Stimulated activated CD8-positive, alpha-beta memory T cell treated with anti-CD3 and anti-CD28 coated beads, Interleukin-7, amount 100 ng/mL, for 48 hours (primary cell): ENCODE measurements at places on chromosomes 11 and 22.

DNA sequence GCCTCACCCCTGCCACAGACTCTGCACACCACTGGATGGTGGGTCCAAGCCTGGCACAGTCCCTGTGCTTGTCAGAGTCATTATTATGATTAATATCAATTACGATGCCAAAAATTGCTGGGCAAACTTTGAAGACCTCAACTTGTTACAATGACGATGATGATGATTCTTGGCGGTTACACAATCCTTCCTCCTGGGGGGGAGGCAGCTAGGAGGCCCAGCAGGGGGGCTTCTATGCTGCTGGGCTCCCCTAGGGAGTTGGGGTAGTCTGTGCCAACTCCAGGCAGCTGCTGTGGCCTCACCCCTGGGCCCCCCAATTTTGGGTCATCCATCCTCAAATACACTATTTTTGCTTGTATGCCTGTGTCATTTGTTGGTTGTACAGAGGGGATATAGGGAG lies 12.0 kb downstream of the SLC35E4 start:
- DNase-seq = no peak

DNA sequence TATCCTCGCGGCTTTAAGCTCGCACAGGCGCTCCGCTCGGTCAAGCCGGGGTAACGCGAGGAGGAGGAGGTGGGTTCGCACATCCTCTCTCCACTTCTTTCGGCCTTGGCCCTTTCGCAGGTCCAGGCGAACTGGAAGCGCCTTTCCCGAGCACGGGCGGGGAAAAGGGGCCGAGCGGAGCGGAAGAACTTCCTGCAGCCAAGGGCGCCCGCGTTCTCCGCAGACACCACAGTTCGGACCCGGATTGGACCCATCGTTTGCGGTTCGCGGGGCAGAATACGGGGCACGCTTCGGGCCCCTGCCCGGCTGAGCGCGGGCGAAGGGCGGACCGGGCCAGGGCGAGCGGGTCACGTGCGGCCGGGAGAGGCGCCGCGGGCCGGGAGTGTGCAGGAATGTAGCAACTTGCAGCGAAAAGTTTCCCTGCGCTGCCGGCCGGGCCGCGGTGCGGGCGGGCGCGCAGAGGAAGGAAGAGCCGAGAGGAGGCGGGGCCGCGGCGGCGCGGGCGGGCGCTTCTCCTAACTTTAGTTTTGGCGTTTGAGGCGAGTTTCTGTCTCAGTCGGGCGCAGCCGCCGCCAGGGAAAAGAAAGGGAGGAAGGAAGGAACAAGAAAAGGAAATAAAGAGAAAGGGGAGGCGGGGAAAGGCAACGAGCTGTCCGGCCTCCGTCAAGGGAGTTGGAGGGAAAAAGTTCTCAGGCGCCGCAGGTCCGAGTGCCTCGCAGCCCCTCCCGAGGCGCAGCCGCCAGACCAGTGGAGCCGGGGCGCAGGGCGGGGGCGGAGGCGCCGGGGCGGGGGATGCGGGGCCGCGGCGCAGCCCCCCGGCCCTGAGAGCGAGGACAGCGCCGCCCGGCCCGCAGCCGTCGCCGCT lies at the start of gene YAP1:
YAP1 (plus strand) TSS at position 552 of the 865 bp plus-strand sequence. CDS start 402 bp downstream, outside the sequence.
- DNase-seq = peak; percentile 30

GRCh38 chr11:61693922-61694601 lies 13.9 kb downstream of the DAGLA start:
- no peak for DNase-seq

GRCh38 chr11:59206635-59207034 lies 6.1 kb downstream of the MPEG1 start:
- no peak for DNase-seq

GRCh38 chr11:64711956-64712362 lies 11.0 kb downstream of the NRXN2 start:
- no peak for DNase-seq

DNA sequence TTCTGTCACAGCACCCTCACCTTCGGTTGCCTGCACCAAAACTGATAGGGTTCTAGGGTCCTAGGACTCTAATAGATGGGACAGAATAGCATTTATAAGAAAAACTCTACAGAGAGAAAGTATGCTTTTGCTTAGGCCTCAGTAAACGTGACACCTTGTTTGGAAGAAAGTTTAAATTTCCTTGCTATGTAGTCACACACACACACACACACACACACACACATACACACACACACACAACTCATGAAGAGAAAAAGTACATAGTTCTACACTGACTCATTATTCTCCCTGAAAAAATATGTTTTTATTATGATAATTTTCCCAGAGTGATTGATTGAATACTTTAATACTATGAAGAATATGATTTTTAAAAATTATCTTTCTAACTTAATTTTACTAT lies 220.8 kb upstream of the SNX19 start:
- DNase-seq = no peak

GRCh38 chr22:27564806-27565205 lies 236.8 kb downstream of the MN1 start:
- DNase-seq = no peak

GRCh38 chr11:66012946-66013761 lies 1.3 kb downstream of the CST6 start:
- no peak for DNase-seq

- peak; percentile 32 for DNase-seq
Measured at GRCh38 chr22:44329179-44329796, 16.5 kb upstream of the SHISAL1 start.

DNA sequence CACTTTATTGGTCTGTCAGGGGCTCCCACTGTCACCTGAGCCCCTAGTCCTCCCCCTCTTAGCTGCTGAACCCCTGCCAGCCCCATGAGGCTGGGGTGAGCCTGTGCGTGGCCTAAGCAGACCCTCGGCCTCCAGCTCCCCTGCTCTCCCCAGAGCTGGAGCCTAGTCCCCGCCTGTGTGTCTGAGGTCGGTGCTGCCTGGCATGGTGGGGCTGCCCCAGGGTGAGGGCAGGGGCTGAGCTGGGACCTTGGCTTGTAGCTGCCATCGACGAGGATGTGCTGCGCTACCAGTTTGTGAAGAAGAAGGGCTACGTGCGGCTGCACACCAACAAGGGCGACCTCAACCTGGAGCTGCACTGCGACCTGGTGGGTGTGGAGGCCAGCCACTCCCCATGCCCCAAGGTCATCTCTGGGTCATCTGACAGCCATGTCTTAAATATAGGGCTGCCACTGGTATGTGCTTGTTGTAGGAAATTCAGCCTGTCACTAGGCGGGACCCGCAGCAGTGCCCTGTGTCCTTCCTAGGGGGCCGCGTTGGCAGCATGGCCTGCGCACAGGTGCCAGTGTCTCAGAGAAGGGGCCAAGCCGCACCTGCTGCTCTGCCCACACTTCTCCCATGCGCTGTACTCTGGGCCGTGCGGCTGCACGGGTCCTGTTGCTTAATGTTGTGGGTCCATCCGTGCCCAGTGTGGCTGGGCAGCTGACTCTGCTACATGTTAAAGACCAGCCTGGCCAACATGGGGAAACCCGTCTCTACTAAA lies 21.0 kb downstream of the PPIL2 start:
- no peak for DNase-seq

DNA sequence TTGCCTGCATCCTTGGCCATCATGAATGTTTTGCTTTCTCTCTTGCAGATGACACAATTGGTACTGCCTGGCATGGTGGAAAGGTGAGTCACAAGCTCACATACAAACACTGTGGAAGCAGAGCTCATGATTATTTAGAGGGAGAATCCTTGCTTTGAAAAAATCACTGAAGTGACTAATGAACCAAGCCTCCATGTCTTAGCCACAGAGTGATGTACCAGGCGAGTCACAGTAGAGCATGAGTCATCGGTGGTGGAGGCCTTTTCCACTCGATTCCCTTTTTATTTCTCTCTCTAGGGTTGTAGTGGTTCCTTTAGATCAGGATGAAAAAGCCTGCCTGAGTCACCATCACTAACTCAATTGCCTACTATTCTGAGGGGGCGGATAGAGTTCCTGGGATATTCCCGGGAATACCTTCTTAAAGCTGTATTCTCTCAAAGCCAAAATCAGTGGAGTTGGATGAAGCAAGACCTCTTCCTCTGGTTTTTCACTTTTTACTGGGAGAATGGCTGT lies 49.6 kb upstream of the ALKBH3 start:
- DNase-seq = peak; percentile 22

GRCh38 chr22:19354201-19354600 lies 62.7 kb upstream of the CLTCL1 start:
- no peak for DNase-seq

DNA sequence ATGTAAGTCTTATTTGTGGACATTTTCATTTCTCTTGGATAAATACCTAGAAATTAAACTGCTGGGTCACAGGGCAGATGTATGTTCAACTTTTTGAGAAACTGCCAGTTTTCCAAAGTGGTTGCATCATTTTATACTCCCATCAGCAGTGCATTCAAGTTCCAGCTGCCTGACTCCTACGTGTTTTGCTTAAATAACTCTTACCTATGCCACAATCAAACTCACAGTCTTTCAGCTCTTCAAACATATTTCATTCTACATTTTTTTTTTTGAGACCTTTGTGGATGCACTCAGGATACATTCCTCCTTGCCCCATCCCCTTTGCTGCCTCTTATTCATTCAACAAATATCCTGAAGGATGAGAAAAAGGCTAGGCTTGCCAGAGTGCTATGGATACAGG lies 9.2 kb downstream of the TCF20 start:
- DNase-seq = no peak

GRCh38 chr11:8067567-8067928 lies 13.5 kb upstream of the TUB start:
- no peak for DNase-seq

- DNase-seq = no peak
Measured at GRCh38 chr11:106456647-106457046, 379.2 kb downstream of the AASDHPPT start.

DNA sequence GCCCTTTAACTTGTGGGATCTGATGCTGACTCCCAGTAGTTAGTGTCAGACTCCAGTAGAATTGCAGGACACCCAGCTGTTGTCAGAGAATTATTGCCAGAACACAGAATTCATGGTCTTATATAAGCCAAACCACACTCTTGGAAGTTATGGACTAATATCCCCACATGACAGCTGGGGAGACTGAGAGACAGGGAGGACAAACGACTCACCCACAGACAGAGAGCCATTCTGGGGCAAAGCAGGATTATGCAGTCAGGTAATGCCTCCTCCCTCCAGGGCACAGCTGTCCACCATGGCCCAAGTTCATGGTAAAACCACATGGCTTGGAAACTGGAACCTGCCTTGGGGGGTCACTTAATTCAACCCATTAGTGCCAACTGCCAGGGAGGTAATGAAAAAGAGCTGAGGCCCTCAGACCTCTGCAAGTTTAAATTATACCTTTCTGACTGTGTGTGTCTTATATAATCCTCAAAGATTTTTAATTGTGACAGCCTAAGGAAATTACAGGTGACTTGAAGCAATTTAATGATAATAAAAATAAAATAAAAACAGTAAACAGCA lies 299.5 kb downstream of the BUD13 start:
- no peak for DNase-seq

- DNase-seq = no peak
Measured at GRCh38 chr11:16799890-16800289, 61.4 kb downstream of the C11orf58 start.

DNA sequence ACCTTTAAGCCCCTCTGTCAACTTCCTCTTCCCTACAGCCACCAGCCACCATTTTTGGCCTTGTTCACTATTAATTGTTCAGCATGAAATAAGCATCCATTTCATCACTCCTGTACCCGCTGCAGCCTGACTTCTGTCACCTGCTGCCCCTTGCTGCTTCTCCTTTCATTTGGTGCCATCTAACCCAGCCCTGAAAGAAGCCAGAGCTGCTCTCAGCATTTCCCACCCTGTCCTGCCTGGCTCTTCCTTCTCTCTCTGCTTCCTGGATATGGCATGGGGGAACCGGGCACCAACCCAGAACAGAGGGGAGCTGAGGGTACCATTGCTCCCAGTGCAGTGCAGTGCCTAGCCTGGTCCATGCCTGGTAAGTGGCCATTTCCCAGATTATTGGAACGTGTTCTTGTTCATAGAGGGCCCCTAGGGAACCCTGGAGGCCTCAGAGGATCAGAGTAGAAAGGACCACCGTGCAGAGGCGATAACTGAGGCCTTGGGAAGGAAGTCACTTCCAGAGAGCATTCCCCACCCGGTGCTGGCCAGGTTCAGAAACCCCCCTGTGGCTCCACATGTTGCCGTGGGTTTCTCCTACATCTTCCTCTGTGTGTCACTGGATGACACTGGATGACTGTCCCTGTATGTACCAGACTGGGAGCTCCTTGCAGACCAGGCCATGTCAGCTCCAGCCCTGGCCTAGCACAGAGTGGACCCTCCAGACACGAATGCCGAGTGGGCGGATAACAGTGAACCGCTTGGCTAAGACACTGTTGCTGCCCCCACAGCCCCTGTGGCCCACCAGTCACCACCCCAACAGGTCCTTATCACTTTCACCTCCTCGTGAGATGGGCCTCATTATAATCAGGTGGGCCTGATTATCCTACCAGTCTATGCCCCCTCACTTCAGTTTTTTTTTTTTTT lies 4.7 kb downstream of the YDJC start:
- DNase-seq = no peak

GRCh38 chr11:131652231-131652630 lies 281.8 kb downstream of the NTM start:
- DNase-seq = no peak
